ENCODE measurements at places on chromosomes 12 and 14.

- no peak for DNase-seq
These were observed 31.6 kb upstream of the FICD start for GRCh38 chr12:108483213-108484059.

DNA sequence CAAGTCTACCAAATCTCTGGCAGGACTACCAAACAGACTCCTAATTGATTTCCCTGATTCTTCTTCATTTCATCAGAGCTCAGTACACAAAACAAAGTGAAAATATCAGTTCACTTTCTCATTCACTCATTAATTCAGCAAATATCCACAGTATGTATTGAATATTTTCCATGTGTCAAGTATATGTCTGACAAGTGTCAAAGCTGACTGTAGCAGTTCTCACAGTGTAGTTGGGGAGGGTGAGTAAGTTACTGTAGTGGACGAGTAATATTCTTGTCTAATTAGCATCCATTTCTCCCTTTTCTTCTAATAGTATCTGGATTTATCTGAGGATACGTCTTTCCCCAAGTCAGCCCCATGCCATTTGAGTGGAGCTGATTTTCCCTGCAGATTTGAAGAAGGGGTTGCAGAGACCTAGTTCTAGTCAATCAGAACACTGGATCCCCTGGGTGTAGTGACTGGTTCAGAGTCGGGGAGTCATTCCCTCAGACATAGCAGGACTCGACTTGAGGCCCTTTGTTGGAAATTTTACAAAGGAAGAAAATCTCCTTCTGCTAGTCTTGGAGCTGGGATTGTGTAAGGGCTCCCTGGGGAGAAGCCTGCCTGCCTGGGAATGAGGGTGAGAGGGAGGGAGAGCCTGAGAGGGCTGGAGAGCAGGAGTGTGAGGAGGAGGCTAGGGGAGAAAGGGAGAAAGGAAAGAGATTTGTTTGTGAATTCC lies 51.4 kb downstream of the GRIP1 start:
- no peak for DNase-seq

DNA sequence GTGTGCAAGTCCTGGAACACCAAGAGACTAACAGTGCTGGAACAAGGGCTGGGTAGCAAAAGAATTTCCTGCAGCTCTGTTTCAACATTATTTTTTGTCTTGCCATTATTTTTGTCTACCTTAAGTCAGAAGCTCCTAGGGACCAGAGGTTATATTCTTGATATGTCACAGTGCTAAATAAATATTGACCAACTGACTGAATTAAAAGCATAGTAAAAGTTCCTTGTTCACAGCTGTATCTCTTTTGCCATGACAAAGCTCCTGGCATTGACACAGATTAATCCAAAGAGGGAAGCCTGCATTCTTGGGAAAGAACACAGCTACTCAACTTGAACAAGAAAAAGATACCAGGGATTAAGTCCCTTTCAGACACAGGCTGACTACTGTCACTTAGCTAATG lies 136.5 kb downstream of the SPTSSA start:
- no peak for DNase-seq

- no peak for DNase-seq
These were observed 240.3 kb upstream of the TMPO start for GRCh38 chr12:98275131-98275475.

DNA sequence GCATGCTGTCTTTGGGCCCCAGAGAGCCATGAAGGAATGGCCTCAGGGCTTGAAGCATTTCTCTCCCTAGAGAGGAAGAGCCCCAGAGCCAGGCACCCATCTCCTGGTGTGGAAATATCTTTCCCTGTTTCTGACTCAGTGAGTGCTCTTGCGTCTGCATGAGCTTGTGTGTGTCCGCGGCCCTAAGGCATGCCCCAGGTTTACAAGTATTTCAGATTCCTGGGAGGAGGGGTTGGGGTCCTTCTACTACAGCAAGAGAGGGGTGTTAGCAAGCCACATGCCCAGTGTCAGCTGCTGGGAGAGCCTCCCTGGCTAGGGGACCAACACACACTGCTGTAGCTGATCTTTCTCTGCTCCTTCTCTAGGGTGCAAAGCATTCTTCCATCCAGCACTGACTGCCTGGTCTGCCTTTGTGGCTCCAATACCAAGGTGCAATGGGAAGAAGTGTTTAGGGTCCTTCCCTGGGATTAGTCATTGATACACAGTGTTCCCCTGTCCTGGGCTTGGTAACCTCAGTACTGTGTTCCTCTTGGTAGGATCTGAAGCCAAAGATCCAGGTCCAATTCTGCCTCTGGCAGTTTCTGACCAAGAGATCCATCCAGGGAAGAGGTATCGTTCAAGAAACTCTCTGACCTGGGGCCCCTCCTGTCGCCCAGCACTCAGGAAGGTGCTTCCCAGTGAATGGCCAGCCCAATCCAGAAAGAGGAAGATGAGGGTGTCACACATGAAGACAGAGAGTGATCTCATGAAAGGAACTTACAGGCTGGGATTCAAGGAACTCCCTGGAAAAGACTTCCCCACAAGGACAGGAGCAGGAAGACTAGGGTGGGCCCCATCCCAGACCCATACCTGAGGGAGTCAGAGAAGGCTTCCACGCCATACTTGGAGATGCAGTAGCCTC lies 3.1 kb downstream of the RDH16 start:
- no peak for DNase-seq

DNA sequence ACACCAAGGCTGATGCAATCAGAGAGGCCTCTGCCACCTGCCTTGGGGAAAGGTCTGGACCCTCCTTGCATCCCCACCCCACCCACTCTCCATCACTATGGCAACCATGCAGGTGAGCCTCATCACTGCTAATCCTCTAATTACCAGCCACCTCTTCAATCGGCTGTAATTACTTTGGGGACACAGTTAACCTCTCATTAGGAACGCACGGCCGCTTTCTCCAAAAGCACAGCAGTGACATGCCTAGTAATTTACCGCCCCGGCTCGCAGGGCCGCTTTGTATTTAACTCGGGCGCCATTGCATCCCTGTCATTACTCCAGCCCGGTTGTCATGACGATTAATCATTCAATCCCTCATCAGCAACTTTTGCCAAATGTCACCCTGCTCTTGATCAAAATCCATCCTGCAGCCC lies 36.3 kb upstream of the FAM222A start:
- DNase-seq = no peak

GRCh38 chr12:1115484-1116231 lies 124.6 kb downstream of the ERC1 start:
- no peak for DNase-seq

DNA sequence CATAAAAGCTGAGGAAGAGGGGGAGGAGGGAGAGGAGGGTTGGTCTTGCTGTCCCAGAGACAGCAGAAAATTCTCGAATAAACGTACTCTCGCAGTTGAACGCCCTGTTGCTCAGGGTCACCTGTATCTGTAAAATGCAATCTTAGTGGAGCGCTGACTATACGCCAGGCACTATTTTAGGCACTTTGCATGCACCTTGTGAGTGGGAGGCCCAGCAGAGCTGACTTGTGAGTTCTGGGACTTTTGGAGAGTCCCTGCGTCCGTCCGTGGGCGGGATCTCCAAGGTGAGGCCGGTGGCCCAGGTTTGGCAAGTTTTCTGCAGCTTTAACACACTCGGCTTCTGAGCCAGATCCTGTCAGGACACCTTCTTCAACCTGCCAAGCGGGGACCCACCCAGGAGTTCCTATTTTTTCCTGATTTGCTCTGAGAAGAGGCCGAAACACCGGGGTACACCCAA lies 32.5 kb upstream of the PLEKHG6 start:
- no peak for DNase-seq

DNA sequence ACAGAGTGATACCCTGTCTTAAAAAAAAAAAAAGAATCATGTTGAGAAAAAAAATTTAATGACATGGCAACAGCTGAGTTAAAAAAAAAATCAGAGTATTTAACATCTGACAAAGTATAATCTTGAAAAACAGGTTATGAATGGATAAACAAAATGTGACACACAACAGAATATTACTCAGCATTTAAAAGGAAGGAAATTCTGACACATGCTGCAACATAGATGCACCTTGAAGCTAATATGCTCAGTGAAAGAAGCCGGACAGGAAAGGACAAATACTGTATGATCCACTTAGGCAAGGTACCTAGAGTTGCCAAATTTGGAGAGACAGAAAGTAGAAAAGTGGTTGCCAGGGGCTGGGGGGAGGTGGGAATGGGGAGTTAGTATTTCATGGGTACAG lies 19.4 kb upstream of the EIF2B2 start:
- DNase-seq = no peak

GRCh38 chr12:124150168-124150567 lies 144.7 kb upstream of the RFLNA start:
- DNase-seq = no peak

GRCh38 chr12:110281549-110282299 lies 677 bp downstream of the ATP2A2 start:
- DNase-seq = no peak

- no peak for DNase-seq
These were observed 26.6 kb downstream of the LRCOL1 start for GRCh38 chr12:132583736-132584135.

DNA sequence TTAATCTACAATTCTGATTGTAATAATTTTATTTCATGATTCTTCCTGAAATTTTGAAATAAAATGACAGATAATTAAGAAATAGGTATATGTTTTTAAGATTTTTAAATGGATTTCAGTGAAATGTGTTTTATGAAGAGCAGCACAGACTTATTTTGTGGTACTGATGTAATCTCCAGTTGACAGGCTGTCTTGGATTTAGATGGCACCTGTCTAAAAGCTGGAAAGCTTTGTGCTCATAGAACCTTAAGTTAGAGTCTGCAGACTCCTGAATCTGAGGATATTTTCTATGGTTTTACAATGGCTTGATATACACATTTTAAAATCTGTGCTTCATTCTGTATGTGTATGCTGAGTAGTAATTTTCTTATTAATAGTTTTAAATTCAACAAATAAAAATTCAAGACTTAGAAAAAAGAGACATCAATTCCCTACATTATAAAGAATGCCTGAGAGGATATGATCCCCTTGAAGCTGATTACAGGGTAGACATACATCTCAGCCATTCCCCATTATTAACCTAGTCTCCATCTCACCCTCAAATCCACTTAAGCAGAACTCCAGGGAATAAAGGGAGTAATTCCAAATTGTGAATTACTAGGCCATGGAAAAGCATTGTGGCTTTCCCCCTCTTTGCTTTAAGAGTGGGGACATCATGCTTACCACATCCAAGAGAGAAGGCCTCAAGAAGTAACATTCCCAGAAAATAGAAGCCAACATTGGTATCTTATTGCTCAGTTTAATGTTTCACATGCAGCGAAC lies 33.7 kb upstream of the ACSS3 start:
- DNase-seq = no peak

DNA sequence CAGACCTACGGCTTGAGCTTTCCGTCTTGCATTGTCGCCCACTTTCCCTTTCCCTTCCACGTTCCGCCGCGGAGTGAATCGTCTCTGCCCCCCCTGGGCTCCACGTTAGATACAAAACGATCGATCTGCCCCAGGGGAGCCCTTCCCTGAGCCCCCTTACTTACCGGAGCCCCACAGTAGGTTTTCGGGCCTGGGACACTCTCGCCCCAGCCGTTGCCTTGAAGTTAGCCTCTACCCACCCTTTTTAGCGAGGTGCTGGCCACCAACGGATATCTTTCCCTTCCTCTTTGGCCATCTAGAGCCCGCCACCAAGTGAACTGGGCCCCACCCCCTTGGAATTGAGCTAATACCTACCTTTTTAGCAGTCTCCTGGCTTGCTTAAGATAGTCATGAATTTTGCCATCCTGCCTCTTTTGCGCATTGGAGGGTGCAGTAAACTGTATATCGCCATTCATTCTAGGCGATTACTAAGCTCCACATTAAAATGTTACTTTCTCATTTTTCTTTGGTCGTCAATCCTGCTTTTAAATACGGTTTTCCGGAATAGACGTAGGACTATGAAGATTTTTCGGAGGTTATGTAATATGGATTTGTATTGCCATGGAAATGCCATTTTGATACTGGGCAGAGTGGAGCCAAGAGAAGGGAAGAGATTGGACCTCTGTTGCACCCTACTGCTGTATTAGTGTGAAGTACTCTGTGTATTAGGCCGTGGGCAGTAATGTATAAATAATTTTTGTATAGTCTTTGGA lies 764 bp downstream of the RBM25 start:
- no peak for DNase-seq

GRCh38 chr14:92652413-92653151 lies 95.8 kb downstream of the LGMN start:
- DNase-seq = no peak

DNA sequence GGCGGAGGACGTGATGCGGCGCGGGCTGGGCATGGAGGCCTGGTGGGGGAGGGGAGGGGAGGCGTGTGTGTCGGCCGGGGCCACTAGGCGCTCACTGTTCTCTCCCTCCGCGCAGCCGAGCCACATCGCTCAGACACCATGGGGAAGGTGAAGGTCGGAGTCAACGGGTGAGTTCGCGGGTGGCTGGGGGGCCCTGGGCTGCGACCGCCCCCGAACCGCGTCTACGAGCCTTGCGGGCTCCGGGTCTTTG lies 303 bp downstream of the GAPDH start:
- no peak for DNase-seq

GRCh38 chr12:66351301-66351700 lies 49.0 kb downstream of the HELB start:
- DNase-seq = no peak

DNA sequence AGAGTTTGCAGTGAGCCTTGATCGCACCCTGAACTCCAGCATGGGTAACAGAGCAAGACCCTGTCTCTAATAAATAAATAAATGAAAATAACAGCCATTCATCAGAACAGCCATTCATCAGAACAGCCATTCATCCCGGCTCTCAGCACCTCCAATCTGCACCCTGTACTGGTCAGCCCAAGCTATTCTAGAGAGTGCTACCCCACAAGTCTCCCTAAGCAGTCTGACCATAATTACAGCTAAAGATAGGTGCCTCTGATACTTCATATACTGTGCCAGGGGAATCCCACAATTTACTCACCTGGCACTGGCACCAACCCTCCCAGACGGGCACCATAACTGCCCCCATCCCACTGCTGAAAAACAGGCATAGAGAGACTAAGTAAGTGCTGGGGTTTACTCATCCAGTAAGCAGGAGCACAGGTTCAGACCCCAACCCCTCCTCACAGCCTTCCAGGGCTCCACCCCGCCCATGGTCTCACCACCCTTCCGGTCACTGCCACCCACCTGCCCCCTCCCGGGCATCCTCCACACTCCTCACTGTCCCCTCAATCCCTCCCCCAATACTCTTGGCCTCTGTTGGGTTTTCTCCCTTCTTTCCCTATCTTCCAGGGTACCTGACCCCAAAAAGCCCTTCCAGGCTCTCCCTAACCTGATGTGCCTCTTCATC lies 15.2 kb upstream of the EIF5 start:
- no peak for DNase-seq

DNA sequence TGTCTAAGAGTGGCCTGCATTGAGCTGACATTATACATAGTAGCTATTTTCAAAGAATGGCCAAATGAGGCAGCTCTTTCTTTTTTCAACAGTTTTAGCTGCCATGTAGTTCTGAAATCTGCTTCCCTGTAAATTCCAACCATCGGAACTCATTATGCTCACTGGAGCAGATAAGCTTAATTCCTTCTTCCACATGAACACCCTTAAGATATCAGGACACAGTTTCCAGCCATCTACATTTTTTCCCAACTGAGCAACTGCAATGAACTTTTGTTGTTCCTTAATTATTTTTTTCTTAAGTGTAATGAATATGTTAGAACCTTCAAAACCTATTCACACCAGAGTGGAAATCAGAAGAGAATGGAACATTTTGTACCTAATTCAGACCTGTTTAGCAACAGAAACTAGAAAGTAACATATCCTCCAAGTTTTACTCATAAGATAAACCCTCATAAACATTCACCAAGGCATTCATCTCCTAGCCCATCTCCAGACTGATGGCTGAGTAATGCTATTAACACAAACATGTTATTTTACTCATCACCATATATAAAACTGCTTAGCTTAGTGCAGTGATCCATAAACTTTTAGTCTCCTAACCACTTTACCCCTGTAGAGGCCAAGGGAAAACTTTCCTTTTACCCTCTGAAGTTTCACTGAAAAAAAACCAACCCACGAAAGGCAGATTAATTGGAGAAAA lies 296.1 kb upstream of the SYT1 start:
- no peak for DNase-seq
